DMS53 (cell line): ENCODE measurements at places on chromosomes 5 and 9.
A peak's percentile ranks its signal among the peaks of the same experiment; 100 is the strongest.

DNA sequence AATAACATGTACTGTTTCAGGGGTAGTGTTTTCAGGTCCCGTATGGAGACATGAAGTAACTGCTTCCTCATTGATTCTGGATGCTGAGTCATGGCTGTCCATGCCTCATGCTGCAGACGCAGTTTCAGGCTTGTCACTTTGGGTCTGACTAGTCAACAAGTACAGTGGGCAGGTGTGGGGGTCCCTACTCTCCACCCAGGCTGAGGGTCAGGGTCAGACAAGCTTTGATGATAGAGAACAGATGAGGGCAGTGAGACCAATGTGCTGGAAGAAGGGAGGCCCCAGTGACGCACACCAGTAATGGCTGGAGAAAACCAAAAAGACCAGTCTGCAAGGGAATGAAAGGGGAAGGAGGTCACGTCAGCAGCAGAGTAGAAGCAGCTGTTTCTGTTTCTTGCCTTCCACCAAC is 80.0 kb upstream of the NFIL3 start:
- no peak for DNase-seq

DNA sequence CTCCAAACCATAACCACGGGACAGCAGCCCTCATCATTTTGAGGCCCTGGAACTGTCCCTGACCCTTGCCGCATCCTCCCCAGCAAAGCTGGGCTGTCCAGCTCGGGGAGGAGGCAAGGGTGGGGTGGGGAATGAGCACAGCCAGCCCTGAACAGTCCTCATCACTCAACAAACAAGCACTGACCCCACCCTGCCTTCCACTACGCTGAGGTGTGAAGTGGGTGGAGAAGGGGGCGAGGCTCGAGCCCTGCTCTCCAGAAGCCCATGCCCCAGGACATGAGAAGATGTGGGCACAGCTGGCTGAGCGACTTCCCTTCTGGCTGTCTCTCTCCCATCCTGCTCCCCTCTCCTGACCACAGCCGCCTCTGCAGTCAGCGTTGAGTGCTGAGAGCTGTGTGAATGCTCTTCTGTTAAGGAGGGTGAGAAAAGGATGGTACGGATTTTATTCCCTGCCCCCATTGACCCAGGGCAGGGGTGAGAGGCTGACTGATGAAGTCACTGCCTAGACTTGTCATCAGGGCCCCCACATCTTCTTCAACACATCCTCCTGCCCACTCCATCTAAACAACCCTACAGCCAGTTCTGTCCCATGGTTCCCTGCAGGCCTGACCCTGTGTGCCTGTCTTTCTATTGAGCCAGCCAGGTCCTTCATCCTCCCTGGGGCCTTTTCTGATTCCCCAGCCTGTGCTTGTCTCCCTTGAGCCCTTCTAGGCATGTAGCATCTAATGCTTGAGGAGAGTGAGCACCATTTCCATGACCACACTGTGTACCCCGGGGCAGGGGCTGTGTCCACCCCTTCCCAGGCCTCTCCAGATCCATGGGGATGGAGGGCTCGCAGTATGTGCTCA is 276.0 kb downstream of the FSTL4 start:
- no peak for DNase-seq

DNA sequence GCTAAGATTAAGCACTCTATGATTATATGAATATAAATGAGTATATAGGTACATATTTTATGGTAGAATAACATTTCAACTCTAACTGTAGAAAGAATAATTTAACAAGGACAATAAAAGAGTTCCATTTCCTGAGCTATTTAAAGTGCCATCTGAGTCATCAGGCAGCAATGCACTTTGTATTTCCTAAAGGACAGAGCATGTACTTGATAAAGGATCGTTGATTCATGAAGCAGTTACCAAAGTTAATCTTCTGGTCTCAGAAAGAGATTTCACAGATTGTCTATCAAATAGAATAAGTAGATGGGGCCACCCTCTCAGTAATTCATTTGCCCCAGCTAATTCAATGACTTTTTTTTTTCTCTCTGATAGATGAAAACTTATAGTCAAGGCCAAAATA is 747.8 kb downstream of the CDH18 start:
- peak; percentile 56 for DNase-seq

GRCh38 chr5:34676416-34676815 is 20.3 kb downstream of the RAI14 start:
- no peak for DNase-seq

GRCh38 chr9:68546596-68547390 is 6.1 kb upstream of the TMEM252 start:
- DNase-seq = peak; percentile 49

- DNase-seq = no peak
Observed at GRCh38 chr9:129886226-129887174, 51.2 kb downstream of the USP20 start.

DNA sequence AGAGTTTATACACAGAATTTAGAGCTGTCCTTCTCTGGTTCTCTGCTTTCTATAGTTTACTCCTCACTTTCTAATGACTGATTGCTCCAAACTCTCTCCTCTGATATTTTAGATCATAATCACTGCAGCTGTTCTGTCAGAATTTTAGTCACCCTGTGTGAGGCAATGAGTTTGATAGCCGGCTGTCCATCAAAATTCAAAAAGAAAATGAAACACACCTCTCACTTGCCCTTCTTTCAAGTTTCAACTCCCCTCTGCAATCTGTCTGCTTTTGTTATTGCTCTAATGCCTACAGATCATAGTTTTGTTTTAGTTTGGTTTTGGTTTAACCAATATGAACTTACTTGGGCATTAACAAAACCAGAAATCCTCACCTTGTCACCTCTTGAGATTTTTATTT is 23.3 kb upstream of the ABLIM3 start:
- DNase-seq = no peak

- DNase-seq = no peak
Observed at GRCh38 chr5:102767862-102768261, 12.8 kb downstream of the PAM start.

GRCh38 chr5:59449905-59450644 is 443.5 kb downstream of the PDE4D start:
- DNase-seq = peak; percentile 41

DNA sequence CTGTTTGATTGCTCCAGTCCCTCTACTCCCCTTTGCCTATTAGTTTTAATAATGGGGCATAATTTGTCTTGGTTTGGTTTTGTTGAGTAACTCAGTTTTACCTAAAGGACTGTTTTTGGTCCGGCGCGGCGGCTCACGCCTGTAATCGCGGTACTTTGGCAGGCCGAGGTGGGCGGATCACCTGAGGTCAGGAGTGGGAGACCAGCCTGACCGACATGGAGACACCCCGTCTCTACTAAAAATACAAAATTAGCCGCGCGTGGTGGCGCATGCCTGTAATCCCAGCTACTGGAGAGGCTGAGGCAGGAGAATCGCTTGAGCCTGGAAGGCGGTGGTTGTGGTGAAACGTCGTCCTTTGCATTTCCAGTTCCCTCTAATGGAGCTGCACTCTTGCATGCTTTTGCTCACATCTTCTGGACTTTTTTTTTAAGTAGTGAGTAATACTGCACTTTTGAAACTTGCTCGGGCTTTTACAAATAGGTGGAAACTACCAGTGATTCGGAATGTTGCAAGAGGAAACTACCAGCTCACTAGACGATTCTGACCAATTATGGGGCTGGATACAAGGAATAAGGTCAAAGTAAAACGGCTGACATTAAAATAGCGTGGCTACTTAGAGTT is 721 bp upstream of the MAML1 start:
- peak; percentile 78 for DNase-seq

GRCh38 chr5:14121552-14121951 is 21.6 kb upstream of the TRIO start:
- DNase-seq = no peak

- no peak for DNase-seq
Observed at GRCh38 chr5:99544356-99544755, 615.5 kb upstream of the CHD1 start.

DNA sequence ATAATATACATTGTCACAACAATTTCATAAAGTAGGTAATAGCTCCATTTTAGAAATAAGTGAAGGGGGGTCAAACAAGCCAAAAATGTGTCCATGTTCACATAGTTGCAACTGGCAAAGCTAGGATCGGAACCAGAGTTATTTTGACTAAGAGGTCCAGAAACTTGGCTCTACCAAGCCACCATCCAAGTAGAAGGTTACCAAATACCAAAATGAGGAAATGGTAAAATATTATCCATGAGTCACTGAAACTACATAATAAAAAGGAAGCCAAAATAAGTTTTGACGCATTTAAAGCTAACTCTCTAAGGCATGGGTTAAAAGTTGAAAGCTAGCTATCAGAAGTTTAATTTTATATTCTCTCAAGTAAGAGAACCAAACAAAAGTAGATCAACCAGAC is 886.9 kb upstream of the DMAC1 start:
- DNase-seq = no peak

DNA sequence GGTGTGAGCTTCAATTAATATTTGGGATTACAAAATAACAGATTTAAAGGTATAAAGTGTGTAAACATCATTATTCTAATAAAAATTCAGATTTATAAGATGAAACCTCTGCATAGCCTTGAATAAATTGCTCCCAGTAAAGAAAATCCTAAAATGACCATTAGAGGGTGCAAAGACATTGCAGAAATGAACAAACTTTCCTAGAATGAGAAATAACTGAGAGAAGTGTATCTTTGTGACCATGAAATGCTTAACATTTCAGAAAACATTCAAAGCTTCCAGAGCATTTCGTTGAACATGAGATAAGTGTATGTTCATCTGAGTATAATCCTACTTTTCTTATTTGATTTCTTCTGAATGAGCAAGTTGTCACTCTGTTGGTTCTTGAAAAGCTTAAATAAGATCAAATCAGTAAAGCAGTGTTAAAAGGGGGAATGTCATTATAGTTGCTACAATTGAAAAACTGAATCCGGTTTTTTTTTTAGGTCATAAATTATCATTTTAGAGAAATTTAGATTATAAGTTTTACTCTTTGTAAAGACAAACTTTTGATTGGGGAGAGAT is 24.7 kb upstream of the NUDT12 start:
- peak; percentile 71 for DNase-seq

DNA sequence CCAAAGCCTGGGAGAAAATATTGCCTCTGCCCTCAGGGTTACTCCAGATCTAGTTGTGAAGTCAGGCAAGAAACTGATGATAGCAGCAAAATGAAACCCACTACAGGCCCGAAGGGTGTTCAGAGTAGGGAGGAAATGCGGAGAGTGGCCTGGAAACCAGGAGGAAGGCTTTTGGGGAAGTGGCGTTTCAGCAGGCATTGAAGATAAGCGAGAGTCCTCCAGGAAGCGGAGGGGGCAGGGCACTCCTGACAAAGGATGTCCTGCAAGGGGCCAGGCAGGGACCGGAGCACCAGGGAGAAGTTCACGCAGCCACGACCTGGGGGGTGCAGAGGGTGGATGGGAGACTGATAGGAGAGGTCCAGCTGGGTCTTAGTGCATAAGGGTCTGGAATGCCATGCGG is 7.8 kb upstream of the FOXI1 start:
- DNase-seq = no peak

DNA sequence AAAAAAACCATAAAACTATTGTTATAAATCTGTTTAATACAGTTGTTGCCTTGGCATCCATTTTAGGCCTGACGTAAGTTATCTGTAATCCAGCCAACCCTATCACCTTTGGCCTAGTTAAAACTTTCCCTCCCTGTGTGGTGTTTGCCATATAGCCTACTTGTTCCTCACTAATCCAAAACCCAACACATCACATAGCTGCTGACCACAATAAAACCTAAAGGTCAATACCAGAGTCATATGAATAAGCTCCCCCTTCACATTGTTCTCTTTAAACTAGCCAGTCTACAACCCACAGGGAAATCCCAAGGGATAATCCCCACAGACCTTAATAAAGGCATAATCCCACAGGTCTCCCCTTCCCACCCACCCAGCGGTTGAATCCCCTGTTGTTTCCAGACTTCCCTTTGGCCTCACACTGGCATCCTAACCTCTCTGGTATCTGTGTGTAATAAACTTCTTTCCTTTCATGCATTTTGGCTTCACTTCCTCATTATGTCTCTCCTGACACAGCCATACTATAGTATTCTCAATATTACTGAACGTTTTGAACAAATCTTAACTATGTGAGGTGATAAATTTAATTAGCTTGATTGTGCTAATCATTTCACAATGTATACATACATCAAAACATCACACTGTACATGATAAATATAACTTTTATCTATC is 50.8 kb downstream of the DTWD2 start:
- peak; percentile 29 for DNase-seq

DNA sequence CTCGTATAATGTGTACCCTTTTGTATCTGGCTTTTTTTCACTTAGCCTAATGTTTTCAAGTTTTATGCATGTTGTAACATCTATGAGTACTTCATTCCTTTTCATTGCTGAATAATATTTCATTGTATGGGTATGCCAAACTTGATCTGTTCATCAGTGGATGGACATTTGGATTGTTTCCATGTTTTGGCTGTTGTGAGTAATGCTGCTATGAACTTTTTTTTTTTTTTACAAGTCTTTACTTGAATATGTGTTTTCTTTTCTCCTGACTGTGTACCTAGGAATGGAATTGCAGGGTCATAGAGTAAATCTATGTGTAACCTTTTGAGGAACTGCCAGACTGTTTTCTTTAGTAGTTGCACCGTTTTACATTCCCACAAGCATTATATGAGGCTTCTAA is 52.4 kb downstream of the MTREX start:
- DNase-seq = no peak

DNA sequence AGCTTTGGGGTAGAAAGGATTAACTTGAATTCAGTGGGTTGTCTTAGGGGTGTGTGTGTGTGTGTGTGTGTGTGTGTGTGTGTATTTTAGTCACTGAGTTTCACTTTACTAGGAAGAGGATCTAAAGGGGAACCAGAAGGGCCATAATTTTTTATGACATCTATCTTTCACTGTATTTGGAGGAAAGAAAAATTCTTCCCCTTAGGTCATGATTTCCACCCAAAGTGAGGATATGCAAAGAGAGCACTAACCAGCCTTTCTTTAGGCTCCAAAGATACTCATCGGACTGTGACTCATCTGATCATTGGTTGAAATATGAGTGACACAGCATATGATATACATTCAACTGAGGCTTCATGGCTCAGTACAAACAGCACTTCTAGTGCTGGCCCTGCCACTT is 75.2 kb upstream of the RASGRF2 start:
- peak; percentile 11 for DNase-seq

DNA sequence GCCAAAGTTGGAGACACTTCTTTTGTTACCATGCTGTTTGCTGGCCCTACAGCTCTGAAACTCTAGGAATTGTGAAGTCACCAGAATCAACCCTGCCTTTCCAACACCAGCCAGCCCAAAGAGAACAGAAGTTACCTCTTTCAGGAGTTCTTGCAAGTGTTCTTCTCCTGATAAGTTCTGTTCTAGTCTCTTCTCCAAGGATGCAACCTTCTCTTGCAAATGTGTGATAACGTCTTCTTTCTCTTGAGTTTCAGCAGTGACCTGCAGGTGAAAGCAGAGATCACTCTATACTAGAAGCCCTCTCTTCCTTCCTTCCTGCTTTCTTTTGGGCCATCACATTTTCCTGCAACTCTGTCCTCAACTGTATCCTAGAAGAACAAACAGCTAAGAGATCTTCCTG is 29.1 kb downstream of the GOLGA1 start:
- DNase-seq = no peak
